ENCODE measurements at places on chromosomes 4 and X.

GRCh38 chr4:112510291-112511092 is 5.5 kb downstream of the NEUROG2 start:
- DNase-seq, result no peak

- no peak for DNase-seq
Measured at GRCh38 chrX:98380106-98380505, 1496.4 kb downstream of the RPA4 start.

- DNase-seq, result no peak
Measured at GRCh38 chrX:136626237-136626636, 21.7 kb upstream of the CD40LG start.

DNA sequence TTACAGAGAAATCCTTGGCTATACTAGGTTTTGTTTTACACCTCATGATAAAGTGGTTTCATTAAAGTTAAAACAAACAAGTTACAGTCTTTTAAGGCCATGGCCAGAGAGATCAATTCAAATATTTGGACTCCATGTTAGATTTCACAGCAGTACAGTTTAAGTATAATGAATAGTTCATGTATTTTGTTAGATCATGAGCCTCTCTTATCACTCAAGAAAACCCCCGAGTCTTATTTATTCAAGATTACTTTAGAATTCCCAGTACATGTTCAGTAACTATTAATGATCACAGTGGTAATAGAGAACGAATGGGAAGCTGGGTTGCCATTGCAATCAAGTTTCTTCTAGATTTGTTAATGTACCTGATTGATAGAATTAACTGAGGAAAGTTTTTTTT is 15.2 kb downstream of the PDLIM5 start:
- no peak for DNase-seq

DNA sequence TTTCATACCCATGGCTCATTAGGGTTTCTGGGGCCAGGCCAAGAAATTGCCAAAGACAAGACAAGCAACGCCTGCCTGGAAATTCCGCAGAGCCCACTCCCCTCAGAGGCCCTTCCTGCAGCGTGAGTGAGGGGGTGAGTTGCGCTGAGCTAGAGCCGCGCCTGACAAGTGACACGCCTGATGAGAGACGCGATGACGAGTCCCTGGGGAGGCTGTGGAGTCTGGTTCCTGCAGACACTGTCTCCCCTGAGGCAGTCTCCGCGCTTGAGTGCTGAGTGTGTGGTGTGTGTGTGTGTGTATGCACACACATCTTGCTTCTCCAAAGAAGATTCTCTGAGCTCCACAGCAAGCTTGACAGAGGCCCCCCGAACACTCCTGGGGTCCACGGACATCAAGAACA is 269.8 kb downstream of the BCOR start:
- no peak for DNase-seq

GRCh38 chrX:119459181-119459580 is 9.1 kb upstream of the SLC25A5 start:
- DNase-seq, result no peak

DNA sequence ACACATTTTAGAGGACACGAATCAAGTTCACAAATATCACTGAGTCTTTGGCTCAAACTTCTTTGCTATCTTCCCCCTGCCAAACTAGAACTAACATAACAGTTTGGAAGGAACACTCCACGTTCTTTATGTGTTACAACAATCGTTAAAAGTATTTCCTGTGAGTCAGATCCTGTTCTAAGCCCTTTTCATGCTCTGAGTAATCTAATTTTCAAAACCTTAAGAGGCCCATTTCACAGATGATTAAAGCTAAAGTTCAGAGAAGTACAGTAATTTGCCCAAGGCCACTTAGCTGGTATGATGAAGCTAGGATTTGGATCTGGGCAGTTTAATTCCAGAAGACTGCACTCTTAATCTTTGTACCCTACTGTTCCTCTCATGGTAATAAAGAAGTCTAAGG is 854.4 kb upstream of the INTU start:
- no peak for DNase-seq

DNA sequence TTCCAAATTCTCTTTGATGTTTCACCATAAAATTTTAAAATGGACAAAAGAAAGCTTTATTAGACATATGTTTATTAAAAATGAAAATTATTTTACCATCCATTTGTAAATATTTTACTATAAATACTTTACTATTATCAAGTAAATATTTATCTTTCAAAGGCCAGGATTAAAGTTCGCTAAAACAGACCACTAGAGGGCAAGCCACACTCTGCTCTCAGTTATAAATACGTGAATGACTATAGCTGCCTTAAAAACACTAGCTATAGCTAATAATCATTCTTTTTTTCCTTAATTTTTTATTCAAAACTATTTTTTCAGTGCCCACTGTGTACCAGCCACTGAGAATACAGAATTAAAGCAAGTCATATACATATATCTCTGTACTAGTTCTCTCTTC is 38.6 kb downstream of the UNC5C start:
- DNase-seq, result no peak

- no peak for DNase-seq
Measured at GRCh38 chr4:39243462-39243861, 61.1 kb downstream of the WDR19 start.

DNA sequence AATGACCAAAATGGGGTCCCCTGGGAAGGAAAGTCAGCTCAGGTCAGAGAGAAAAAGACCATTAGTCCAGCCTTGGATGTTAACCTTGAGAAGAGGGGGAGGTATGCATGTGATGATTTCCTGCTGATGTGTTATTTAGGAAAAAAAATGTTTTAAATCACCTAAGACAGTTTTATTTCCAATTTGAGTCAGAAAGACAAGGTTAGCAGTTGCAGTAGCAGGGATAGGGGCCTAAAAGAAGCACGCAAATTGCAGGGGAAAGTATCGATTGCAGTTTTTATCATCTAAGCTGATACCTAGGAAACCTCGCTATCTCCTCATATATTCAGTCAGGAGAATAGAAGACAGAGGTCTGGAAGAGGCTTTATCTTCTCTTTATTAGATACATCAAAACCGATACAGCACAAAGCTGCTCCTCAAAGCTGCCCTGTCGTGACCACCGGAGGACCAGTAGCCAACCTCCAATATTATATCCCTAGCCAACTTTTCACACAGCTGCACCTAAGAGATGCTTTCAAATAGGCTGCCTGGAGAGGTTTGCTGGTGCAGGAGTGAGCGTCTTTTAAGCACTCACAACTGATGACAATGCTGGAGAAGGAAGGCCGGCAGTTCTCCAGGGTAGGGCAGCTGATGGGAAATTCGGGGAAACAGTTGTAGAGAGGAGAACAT is 289.4 kb downstream of the INPP4B start:
- no peak for DNase-seq

GRCh38 chr4:75922588-75922987 is 18.2 kb downstream of the NAAA start:
- no peak for DNase-seq

DNA sequence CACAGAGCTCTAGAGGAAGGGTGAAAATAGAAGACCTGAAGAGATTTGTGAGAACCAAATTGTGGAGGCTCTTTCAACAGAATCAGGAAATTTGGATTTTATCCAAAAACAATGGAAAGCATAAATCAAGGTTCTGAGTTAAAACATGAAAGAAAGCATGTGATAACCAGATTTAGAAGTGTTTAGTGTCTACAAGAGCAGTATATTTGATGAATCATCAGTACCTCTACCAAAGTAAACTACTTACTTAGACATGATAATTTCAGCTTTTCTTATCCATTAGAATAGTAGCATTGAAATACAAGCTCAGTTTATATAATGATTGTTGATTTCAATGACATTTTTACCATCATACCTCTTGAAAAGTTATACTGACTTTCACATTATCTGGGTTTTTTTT is 25.9 kb upstream of the INTU start:
- DNase-seq, result no peak

- no peak for DNase-seq
Measured at GRCh38 chr4:110364911-110365520, 110.9 kb upstream of the ENPEP start.

- no peak for DNase-seq
Measured at GRCh38 chrX:23662187-23662586, 5.1 kb upstream of the PRDX4 start.

DNA sequence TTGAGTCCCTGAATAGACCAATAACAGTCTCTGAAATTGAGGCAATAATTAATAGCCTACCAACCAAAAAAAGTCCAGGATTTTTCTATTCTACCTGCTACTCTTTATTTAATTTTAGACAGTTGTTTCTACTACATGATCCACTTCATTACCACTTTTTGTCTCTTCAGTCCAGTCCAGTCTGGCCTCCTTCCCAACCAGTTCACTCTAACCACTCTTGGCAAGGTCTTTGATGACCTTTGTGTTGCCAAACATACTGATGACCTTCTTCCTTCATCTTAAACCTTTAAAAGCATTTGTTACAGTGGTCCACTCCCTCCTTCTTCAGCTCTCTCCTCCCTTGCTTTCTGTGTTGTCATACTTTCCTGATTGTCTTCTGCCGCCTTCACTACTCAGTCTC is 12.8 kb upstream of the UBQLN2 start:
- no peak for DNase-seq

DNA sequence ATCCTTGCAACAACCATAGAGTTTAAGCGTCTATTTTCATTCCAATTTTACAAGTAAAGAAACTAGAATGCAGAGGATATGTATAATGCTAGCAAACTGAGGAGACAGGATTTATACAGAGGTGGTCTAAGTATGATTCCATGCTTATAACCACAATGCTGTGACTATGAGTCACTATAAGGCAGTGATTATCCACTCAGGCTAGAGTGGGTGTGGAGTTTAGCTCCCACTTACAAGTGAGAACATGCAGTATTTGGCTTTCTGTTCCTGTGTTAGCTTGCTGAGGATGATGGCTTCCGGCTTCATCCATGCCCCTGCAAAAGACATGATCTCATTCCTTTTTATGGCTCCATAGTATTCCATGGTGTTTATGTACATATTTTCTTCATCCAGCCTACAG is 41.6 kb upstream of the EDA2R start:
- DNase-seq, result no peak

GRCh38 chr4:141757287-141757686 is 120.9 kb downstream of the IL15 start:
- DNase-seq, result no peak

DNA sequence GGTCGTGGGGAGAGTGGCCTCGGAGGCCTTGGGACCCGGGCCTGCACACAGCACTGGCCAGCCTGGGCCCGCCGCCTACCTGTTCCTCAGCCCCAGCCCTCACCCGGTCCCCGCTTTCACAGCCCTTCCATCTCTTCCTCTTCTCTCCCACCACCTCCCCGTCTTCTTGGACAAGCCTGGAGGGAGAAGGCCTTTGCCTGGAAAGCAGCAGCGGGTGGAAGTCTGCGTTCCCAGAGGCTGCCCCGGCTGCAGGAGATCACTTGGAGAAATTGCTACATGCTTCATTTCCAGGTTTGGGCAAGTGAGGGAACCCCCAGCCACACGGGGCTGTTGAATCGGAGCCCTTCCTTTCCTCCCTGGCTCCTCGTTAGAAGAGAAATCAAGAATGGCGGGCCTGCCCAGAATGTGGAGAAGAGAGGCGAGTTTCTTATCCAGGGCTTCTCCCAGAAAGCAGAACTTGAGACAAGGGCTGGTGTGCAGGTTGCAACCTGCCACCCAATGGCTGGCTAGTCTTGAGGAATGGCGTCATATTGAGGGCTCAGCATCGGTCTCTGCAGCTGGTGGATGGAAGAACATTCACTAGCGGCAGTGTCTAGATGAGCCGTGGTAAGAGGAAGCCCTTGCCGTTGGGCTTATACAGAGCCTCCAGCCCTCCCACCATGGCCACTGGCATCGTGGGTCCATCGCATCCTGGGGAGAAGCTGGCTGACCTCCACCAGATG is 1.2 kb upstream of the PDZD4 start:
- DNase-seq, result no peak

DNA sequence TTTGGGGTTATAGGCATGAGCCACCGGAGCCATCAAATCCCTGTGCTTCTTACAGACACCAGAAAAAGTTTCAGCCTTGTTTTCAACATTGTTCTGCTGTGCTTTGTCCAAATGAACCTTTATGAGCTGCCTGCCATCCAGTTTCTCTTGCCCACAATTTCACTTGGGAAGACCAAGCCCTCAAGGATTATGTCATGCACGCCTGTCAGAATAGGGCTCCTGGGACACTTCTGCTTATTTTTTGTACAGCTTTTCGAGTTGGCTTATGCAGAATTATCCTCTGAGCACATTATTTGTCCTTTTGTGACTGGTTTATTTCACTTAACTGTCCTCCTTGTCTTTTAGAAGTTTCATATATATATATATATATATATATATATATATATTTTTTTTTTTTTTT is 16.2 kb downstream of the UBE2K start:
- DNase-seq, result no peak

GRCh38 chrX:79412972-79413371 is 45.8 kb upstream of the ITM2A start:
- no peak for DNase-seq

GRCh38 chr4:38678078-38678477 is 14.1 kb downstream of the KLF3 start:
- no peak for DNase-seq

DNA sequence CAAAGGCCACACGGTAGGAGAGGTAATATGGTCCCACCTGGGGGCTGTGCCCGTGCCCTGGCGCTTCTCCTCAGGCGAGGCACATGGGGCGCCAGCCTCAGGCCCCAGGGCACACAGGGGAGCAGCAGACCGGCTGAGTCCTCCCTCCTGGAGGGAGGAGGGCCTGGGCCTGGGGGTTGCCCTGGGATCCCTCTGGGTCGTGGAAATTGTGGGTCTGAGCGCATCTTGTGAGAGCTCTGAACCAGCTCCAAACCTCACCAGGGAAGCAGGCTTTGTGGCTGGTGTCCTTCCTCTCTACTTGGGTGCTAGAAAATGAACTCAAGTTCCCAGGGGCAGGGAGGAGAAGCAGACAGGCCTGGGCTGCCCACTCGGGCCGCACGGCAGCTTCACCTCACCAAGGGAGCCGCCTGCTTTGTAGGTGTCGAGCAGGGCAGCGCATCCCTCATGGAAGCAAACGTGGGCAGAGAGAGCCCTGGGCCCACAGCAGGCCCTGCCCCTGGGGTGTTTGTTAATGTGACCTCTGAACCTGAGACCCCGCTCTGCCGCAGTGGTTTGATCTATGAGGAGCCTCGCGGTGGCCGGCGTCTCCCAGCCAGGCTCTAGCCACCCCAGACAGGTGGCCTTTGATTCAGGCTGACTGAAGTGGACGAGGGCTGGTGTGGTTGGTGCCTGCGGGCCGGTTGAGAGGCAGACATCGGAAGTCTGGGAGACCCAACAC is 10.8 kb downstream of the HTRA3 start:
- peak; percentile 77 for DNase-seq

DNA sequence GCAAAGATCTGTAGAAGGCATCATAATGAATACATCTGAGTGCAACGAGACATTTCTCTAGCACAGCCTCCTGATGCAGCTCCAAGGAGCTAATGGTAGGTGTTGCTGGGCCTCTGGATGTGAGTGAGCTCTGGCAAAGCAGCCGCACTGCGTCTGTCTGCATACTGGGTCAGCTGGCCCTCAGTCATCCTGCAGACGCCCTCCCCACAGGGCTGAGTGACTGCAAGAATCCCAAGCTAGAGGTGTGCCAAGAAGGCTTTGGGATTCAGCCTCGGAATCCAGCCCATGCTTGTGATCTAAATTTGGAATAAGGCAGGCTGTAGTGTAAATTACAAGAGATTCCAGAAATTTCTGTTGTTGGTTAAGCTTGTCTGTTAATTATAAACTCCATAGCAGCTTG is 18.5 kb downstream of the HERC3 start:
- no peak for DNase-seq

Data from chondrocyte (in vitro differentiated cells).